Right lobe of liver (tissue), 6 donors: ENCODE measurements at places on chromosomes 1 and 21. TPM values are rescaled to one million over a fixed set of nuclear protein-coding genes. Genes with fewer than 3 reads are reported as not detected.

DNA sequence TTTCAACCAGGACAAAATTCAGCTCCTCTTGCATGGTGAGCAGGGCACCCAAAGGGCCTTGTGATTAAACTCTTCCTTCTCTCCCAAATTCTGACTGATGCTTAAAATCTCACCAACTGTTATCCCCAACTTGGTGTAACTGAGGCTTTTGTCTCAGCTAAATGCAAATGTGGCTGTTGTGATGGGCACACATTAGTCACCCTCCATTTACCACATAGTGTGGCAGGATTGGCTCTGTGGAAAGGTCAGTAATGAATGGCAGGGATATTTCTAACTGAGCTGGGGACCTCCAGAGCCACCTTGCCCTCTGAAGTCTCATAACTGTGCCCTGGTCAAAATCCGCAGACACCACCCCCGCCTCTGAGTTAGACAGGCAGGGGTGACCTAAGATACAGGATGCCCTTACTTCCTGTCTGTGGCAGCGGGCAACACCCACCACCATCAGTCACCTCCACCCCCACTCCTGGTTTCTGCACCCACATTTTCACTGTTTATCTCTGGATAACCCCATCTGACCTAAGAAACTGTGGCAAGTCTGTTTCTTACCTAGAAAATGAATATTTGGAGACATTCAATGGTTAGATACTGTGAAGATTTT is 25.4 kb upstream of the RGS16 start:
- no peak overlapping the region for H3K27ac ChIP-seq
- DNase-seq: no peak

DNA sequence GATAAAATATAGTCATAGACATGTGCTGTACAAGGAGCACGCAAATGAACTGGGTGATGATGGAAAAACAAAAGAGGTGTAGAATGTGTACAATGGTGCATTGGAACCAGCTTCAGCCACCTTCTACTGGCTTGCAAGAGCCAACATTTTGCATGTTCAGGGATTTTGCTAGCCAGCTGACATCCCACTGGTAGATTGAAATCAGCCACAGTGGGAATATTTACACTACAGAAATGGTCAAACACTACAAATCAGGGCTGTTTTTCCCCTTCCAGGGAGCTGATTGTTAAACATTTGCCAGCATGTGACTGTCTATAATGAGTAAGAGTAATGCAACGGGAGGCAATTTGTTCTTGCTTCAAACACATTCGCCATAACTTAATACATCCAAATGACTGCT is 23.2 kb downstream of the PMVK start:
- no peak overlapping the region for H3K27ac ChIP-seq
- H3K36me3 ChIP-seq: no peaks in the 10 kb centered on the region
- no peaks in the 10 kb centered on the region for H3K4me1 ChIP-seq
- no peak for DNase-seq
- H3K27me3 ChIP-seq: no peaks in the 10 kb centered on the region

The OVAAL gene
- total RNA-seq: not detected

The IGSF9 gene
- total RNA-seq: 14.1 TPM

The HORMAD1 gene
- 0.25 TPM for total RNA-seq

The SLAMF9 gene
- total RNA-seq: 2.2 TPM

The FAM131C gene
- total RNA-seq: not detected

The TEKT2 gene
- not detected for total RNA-seq
